Epithelial cell of umbilical artery (primary cell): ENCODE measurements at places on chromosomes 6 and 20. TPM values are rescaled to one million over a fixed set of nuclear protein-coding genes. Genes with fewer than 3 reads are reported as not detected.

Gene PRKN
- 0.15 and 0.97 TPM in 2 replicates for total RNA-seq

Gene CCN6
- not detected in 2 replicates for total RNA-seq

Gene COL9A3
- 0.30 and 0.97 TPM in 2 replicates for total RNA-seq

Gene BMP5
- total RNA-seq: not detected in 2 replicates

Gene NFYA
- 11.2 and 15.6 TPM in 2 replicates for total RNA-seq

Gene MEI4
- total RNA-seq: not detected in 2 replicates

Gene OR2B6
- not detected in 2 replicates for total RNA-seq

Gene VPS52
- total RNA-seq: 23.1 and 26.3 TPM in 2 replicates

Gene BYSL
- total RNA-seq: 25.5 and 30.5 TPM in 2 replicates

Gene PRDM13
- not detected in 2 replicates for total RNA-seq

Gene SULF2
- 9.0 and 20.1 TPM in 2 replicates for total RNA-seq

Gene CGAS
- total RNA-seq: 7.8 and 13.5 TPM in 2 replicates

Gene EEF1A2
- 0.46 and 3.6 TPM in 2 replicates for total RNA-seq

Gene MTHFD1L
- total RNA-seq: 53.6 and 57.2 TPM in 2 replicates
